A549 treated with AZD2906 at 1 μM for 4 hours (cell line): ENCODE measurements at places on chromosomes 1 and 21. TPM values are rescaled to one million over a fixed set of nuclear protein-coding genes. Genes with fewer than 3 reads are reported as not detected.

OR2L2 gene
- total RNA-seq: not detected in 5 replicates

TTC39A gene
- 1.4 to 2.9 TPM (median 2.3 TPM) in 5 replicates for total RNA-seq

BCAR3 gene
- 70.9 to 87.8 TPM (median 76.2 TPM) in 5 replicates for total RNA-seq

TSSK3 gene
- total RNA-seq: 0.29 TPM in 1 of 5 replicates, not detected in the others

PIAS3 gene
- total RNA-seq: 37.4 to 45.5 TPM (median 42.8 TPM) in 5 replicates

KCNE2 gene
- not detected in 5 replicates for total RNA-seq

OR13G1 gene
- total RNA-seq: not detected in 5 replicates

AGTRAP gene
- total RNA-seq: 78.9 to 114 TPM (median 102 TPM) in 5 replicates

TCHH gene
- total RNA-seq: 0.23 to 0.28 TPM (median 0.25 TPM) in 5 replicates

TRPM2 gene
- 7.5 to 10.7 TPM (median 8.7 TPM) in 5 replicates for total RNA-seq

CFAP107 gene
- total RNA-seq: not detected in 5 replicates

PIGR gene
- total RNA-seq: 0.01 to 0.02 TPM in 2 of 5 replicates, not detected in the others

TLR5 gene
- total RNA-seq: 0.13 to 0.24 TPM (median 0.19 TPM) in 5 replicates

PPIE gene
- total RNA-seq: 38.0 to 40.4 TPM (median 39.6 TPM) in 5 replicates

MMEL1 gene
- total RNA-seq: 0.26 TPM in 1 of 5 replicates, not detected in the others

MAB21L3 gene
- 0.03 to 0.05 TPM in 2 of 5 replicates, not detected in the others for total RNA-seq

CD101 gene
- 0.22 to 0.44 TPM (median 0.32 TPM) in 5 replicates for total RNA-seq

LAMB3 gene
- total RNA-seq: 18.5 to 23.0 TPM (median 20.3 TPM) in 5 replicates

SRGAP2B gene
- 13.2 to 21.0 TPM (median 17.5 TPM) in 5 replicates for total RNA-seq

SH3BP5L gene
- 19.6 to 24.8 TPM (median 23.8 TPM) in 5 replicates for total RNA-seq

CYP4A11 gene
- total RNA-seq: not detected in 5 replicates
